ENCODE measurements at places on chromosomes 12 and 14.
A peak's percentile ranks its signal among the peaks of the same experiment; 100 is the strongest.

GRCh38 chr14:101207897-101208296, 304.4 kb upstream of the RTL1 start:
- no peaks in the 10 kb centered on the region for H3K27me3 ChIP-seq
- DNase-seq, result no peak
- H3K36me3 ChIP-seq, result no peaks in the 10 kb centered on the region
- no peak overlapping the region for H3K27ac ChIP-seq
- H3K4me1 ChIP-seq, result no peaks in the 10 kb centered on the region

GRCh38 chr12:60494244-60494643, 898.4 kb downstream of the SLC16A7 start:
- H3K27ac ChIP-seq, result no peak overlapping the region
- H3K27me3 ChIP-seq, result no peaks in the 10 kb centered on the region
- H3K4me1 ChIP-seq, result no peaks in the 10 kb centered on the region
- H3K4me3 ChIP-seq, result no peak overlapping the region
- DNase-seq, result no peak

- H3K4me3 ChIP-seq, result no peak overlapping the region
- H3K27me3 ChIP-seq, result peaks cover 8% of the 10 kb centered on the region
- peak overlapping the region; percentile 7 for H3K27ac ChIP-seq
- H3K36me3 ChIP-seq, result peaks cover 9% of the 10 kb centered on the region
- no peak for DNase-seq
Measured at GRCh38 chr12:19916974-19917373, 451.4 kb upstream of the PDE3A start.

- H3K27me3 ChIP-seq, result no peaks in the 10 kb centered on the region
- peaks cover 7% of the 10 kb centered on the region for H3K36me3 ChIP-seq
- H3K27ac ChIP-seq, result peak overlapping the region; percentile 98
Measured at GRCh38 chr12:110246636-110247339, 34.3 kb upstream of the ATP2A2 start.

DNA sequence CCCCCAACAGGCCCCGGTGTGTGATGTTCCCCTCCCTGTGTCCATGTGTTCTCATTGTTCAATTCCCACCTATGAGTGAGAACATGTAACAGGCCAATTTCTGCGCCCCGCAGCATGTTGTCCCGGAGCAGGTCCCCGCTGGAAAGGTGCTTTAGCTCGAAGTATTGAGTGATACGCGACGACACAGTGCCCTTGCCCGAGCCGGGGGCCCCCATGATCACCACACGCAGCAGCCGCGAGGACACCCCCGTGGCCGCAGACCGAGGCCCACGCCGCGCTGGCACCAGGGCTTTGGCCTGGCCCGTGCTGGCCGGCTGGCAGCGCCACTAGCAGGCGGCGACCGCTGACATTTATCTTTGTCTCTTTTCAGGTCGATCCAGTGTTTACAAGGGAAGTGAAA, 91.7 kb downstream of the GLT1D1 start:
- peaks cover 27% of the 10 kb centered on the region for H3K4me1 ChIP-seq
- no peak for DNase-seq
- H3K27ac ChIP-seq, result no peak overlapping the region
- no peak overlapping the region for H3K4me3 ChIP-seq
- H3K36me3 ChIP-seq, result no peaks in the 10 kb centered on the region

DNA sequence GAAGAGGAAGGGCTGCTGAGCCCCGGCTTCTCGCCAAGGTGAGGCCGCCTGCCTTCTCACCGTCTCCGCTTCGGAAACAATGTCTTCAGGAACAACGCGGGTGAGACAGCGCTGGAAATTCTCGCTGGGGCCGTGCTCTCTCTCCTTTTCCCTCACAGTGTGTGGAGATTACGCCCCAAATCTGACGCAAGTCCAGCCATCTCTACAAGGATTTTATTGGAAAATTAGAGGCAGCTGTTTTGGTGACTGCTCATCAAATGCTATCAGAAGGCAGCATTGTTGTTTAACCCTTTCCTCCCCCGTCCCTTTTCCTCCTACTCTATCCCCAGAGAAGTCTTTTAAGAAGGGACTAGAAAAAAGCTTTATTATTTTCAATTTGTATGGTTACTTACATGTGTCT, 53.5 kb downstream of the PIWIL1 start:
- H3K27me3 ChIP-seq, result peaks cover 6% of the 10 kb centered on the region
- H3K27ac ChIP-seq, result no peak overlapping the region
- DNase-seq, result no peak
- no peaks in the 10 kb centered on the region for H3K36me3 ChIP-seq

- H3K4me3 ChIP-seq, result no peak overlapping the region
- no peak for DNase-seq
- no peaks in the 10 kb centered on the region for H3K4me1 ChIP-seq
- peaks cover 22% of the 10 kb centered on the region for H3K27me3 ChIP-seq
- H3K36me3 ChIP-seq, result no peaks in the 10 kb centered on the region
- no peak overlapping the region for H3K27ac ChIP-seq
Measured at GRCh38 chr14:97120204-97120603, 323.0 kb downstream of the VRK1 start.

- no peaks in the 10 kb centered on the region for H3K27me3 ChIP-seq
- H3K36me3 ChIP-seq, result no peaks in the 10 kb centered on the region
- no peak for DNase-seq
- no peaks in the 10 kb centered on the region for H3K4me1 ChIP-seq
- no peak overlapping the region for H3K27ac ChIP-seq
Measured at GRCh38 chr12:22172501-22172900, 126.5 kb downstream of the CMAS start.

DNA sequence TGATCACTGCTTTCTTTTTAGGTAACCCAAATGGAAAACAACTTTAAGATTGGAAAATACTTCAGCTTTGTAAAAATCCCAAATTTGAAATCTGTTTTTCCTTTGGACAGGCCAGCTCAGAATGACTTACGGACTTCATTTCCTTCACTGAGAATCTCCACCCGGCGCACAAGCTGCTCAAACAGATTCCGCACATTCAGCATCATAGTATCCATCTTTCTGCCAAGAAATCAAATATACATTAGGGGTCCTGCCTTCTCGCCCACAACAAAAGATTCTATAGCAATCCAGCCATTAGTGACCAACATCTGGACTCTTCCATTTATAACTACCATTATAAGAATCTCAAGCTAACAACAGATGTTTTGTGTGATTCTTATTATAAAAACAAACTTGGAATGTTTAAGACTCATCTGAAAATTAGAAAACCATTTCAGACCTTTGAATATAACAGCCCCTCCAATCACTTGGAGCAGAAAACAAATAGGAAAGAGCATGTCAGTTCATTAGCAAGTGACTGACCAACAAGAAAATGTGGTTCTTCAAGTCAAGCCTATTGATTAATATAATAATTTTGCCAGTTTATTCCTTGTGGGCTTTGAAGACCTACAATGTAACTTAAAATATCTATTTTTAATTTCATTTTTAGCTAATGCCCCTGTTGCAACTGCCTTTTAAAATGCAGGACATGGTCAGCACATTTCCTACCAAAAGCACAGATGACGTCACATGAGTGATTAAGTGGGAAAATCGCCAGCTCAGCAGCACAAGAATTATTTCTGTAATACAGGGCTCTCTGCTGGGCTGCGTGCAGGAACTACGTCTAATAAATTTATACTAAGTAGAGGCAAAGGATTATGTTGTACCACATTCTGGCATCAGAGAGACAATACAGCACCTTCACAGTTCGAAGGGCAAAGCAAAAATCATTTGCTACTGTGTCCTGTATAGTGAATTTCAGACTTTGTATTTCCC, 8.5 kb downstream of the RACGAP1 start:
- peaks cover 33% of the 10 kb centered on the region for H3K4me1 ChIP-seq
- peaks cover 21% of the 10 kb centered on the region for H3K36me3 ChIP-seq
- H3K27me3 ChIP-seq, result no peaks in the 10 kb centered on the region

DNA sequence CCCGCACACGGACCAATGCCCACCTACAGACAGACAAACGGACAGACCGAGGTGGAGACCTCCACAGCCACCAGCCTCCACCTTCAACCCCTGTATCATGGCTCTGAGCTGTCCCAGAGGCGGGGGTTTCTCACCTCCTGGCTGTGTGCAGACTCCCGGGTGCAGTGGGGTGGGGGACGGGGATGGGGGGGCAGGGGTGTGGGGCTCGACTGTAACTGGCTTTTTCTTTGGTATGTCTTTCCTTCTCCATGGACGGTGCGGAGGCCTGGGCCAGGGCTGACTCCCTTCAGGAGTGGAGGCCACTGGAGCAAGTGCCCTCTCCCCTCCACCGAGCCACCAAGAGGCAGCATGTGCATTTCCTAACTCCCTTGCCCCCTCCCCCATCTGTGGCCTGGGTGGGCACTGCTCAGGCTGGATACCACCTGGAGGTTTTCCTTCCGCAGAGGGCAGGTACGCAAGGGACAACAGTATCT, 122.6 kb downstream of the ESRRB start:
- H3K4me3 ChIP-seq, result no peak overlapping the region
- no peaks in the 10 kb centered on the region for H3K36me3 ChIP-seq
- peaks cover 31% of the 10 kb centered on the region for H3K27me3 ChIP-seq
- no peak overlapping the region for H3K27ac ChIP-seq

DNA sequence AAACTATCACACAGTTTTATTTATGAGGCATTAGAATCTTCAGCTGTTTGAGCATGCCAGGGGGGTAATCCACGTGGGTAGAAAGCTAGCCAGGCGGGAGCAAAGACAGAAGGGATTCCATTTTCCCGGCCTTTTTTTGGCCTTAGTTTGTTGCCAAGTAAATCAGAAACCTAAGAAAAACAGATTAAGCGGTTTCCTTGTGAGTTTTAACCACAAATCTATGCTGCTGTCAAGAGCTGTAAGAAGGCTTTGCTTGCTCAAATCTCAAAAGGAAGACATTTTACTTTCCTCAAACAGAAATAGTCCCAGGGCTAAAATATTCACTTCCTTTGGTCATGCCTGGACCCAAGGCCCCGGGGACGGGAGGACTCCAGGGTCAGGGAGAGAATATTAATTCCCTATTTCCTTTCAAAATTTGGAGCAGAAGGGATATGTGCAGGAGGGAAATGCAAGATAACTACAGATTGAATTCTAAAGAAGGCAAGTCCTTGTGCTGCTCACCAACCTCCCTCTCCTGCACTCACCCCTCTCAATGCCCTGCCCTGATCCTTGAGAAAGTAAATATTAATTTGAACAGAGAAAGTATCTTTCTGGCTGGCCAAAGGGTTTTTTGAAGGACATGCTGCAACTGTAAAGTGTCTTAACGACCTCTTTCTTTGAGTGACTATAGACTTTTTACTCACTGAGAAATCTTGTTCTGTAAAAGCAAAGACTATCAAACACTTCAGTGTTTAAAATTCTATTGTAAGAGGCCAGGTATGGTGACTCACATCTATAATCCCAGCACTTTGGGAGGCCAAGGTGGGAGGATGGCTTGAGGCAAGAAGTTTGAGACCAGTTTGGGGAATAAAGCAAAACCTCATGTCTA, 75.7 kb downstream of the HSD17B6 start:
- H3K4me1 ChIP-seq, result peaks cover 25% of the 10 kb centered on the region
- H3K27me3 ChIP-seq, result peaks cover 29% of the 10 kb centered on the region
- H3K27ac ChIP-seq, result no peak overlapping the region
- no peak for DNase-seq

DNA sequence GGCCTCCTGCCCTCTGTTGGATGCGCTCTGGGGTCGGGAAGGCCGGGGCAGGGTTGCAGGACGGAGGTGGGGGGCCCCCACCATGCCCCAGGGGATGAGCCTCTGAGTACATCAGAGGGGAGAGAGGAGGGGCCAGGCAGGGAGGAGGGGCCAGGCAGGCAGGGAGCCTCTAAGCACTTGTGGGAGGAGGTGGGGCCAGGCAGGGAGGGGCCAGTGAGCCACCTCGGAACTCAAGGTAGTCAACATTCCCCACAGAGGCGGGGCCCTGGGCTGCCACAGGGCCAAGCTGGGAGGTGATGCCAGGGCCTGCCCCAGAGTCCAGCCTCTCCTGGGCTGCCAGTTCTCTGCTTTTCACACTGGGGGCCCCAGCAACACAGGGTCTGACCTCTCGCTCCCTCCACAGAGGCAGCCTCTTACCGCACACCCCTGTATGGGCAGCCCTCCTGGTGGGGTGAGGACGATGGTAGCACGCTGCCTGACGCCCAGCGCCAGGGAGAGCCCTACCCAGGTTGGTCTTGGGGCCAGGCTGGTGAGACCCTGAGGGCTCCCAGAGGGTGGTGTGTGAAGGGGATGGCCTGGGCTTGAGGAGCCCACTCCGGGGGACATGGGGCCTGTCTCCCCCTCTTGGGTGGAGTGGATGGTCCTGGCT, 17.4 kb downstream of the CEP170B start:
- no peaks in the 10 kb centered on the region for H3K27me3 ChIP-seq
- DNase-seq, result no peak
- no peaks in the 10 kb centered on the region for H3K36me3 ChIP-seq
- H3K4me1 ChIP-seq, result no peaks in the 10 kb centered on the region
- peak overlapping the region; percentile 50 for H3K27ac ChIP-seq

DNA sequence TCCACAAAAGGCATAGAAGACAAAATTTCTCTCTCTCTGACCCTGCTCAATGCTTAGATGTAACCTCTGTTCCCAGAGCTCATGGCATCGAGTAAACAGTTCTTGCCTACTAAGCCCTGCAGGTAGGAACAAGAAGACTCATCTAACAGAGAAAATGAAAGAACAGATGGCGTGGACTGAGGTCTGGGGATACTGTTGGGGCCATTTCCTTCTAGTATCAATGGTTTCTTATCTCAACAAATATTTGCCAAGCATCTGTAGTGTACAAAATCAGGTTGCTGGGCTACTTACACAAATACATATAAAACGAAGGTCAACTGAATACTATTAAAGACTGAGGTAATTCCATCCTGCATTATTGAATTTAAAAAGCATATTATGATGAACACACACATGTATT, 93.3 kb downstream of the RIMBP2 start:
- no peaks in the 10 kb centered on the region for H3K36me3 ChIP-seq
- DNase-seq, result no peak
- peak overlapping the region; percentile 8 for H3K27ac ChIP-seq
- H3K27me3 ChIP-seq, result no peaks in the 10 kb centered on the region
- no peak overlapping the region for H3K4me3 ChIP-seq

- DNase-seq, result no peak
- H3K27ac ChIP-seq, result no peak overlapping the region
Measured at GRCh38 chr12:98719515-98720504, 74.7 kb downstream of the APAF1 start.

- H3K4me1 ChIP-seq, result no peaks in the 10 kb centered on the region
- no peak for DNase-seq
- no peaks in the 10 kb centered on the region for H3K27me3 ChIP-seq
- no peak overlapping the region for H3K27ac ChIP-seq
- H3K36me3 ChIP-seq, result peaks cover 9% of the 10 kb centered on the region
Measured at GRCh38 chr12:124804011-124804621, 59.5 kb downstream of the SCARB1 start.

DNA sequence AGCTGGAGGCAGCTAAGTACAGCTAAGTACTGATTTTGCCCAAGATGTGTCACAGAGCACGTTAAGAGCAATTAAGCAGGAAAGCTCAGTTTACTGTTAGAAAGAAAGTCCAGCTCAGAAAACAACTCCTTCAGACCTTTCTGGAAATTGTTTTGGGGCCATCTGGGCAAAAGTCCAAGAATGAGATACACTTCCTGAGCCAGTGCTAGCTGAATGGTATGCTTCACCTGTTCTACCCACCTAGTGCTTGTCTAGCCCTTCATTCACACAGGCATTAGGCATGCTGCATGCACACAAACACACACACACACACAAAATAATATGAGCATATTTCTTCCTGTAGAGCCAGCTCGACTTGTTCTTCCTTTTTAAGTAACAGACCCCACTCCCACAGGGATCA, 6.6 kb upstream of the IKZF4 start:
- no peak for DNase-seq
- H3K27me3 ChIP-seq, result no peaks in the 10 kb centered on the region
- H3K4me1 ChIP-seq, result peaks cover 57% of the 10 kb centered on the region
- peak overlapping the region; percentile 93 for H3K27ac ChIP-seq
- peaks cover 13% of the 10 kb centered on the region for H3K36me3 ChIP-seq
